Mucosa of descending colon (tissue), 3 donors: ENCODE measurements at places on chromosomes 3 and 15. TPM values are rescaled to one million over a fixed set of nuclear protein-coding genes. Genes with fewer than 3 reads are reported as not detected.

GP5 gene
- not detected for total RNA-seq

TRH gene
- total RNA-seq, result not detected

ZPLD1 gene
- total RNA-seq, result not detected

SLC12A1 gene
- total RNA-seq, result not detected

BFSP2 gene
- not detected for total RNA-seq

CERS3 gene
- total RNA-seq, result not detected

DNAJB8 gene
- total RNA-seq, result not detected

MST1R gene
- 153 TPM for total RNA-seq

ARGFX gene
- not detected for total RNA-seq

LAMB2 gene
- 82.0 TPM for total RNA-seq

A4GNT gene
- not detected for total RNA-seq

UPK1B gene
- total RNA-seq, result not detected

DNA sequence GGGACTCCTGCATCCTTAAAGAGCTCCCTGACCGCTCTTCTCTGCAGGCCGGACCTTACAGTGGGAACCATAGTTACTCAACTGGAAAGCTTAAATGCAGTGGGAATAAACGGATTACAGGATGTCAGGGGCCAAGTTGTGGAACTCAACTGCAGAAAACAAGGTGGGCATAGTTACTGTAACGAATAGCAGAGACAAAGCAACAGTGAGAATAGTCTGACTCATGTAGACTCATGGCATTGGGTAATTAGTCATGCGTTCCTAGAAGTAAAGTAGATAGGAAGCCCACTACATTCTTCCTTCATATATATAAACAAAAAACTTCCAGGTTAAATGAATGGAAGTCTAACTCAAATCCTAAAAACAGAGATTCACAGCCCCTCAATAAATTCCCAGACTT is 95.5 kb upstream of the CHRNA7 start:
- DNase-seq, result no peak

GRCh38 chr3:194277104-194277785 is 73.9 kb downstream of the CPN2 start:
- no peak for DNase-seq

DNA sequence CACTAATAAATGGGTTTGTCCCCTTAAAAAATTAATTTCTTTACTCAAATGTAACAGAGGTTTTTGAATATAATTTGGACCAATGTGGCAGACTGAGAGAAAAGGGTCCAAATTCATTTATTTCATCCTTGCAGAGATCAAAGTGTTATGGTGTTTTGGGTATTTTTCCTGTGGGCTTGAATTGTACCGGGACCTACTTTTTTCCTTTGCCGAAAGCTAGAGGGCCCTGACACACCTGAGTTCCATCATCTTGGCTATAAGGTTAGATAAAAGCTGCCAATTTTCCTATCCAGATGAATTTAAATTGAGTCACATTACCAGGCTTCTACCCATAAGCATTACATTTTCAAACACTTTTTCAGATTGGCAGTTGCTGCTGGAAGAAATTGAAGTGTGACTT is 908 bp downstream of the CCNB2 start:
- no peak for DNase-seq

DNA sequence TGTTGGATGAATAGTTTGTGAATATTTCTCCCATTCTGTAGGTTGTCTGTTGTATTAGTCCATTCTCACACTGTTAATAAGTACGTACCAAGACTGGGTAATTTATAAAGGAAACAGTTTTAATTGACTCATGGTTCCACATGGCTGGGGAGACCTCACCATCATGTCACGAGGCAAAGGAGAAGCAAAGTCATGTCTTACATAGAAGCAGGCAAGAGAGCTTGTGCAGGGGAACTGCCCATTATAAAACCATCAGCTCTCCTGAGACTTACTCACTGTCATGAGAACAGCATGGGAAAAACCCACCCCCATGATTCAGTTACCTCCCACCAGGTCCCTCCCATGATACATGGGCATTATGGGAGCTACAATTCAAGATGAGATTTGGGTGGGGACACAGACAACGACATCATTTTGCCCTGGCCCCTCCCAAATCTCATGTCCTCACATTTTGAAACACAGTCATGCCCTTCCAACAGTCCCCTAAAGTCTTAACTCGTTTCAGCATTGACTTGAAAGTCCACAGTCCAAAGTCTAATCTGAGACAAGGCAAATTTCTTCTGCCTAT is 133.2 kb downstream of the LMLN start:
- DNase-seq, result no peak

GRCh38 chr3:40901796-40902195 is 297.5 kb upstream of the CTNNB1 start:
- no peak for DNase-seq

GRCh38 chr3:102441832-102442231 is 7.0 kb downstream of the ZPLD1 start:
- DNase-seq, result no peak

- DNase-seq, result no peak
Observed at GRCh38 chr3:177467247-177467985, 270.1 kb upstream of the TBL1XR1 start.

GRCh38 chr15:85792912-85793590 is 1.7 kb downstream of the KLHL25 start:
- DNase-seq, result no peak

DNA sequence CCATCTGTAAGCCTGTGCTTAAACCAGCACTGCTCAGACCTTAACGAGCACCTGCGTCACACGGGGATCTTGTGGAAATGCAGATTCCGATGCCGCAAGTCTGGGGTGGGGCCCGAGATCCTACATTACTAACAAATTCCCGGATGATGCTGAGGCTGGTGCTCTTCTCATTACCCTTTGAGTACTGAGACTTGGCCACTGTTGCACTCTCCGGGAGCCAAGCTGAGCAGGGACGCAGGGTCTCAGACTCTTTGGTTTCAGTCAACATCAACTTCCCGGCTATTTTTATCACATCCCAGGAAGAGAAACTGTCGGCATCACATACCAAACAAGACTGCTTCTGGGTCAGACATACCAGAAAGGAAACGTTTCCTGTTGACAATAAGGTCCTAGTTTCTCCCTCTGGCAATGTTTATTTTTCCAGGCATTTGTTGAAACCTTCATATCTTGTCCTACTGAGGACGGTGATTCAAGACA is 276.6 kb downstream of the SHQ1 start:
- no peak for DNase-seq

GRCh38 chr3:173038484-173038871 is 102.6 kb downstream of the SPATA16 start:
- DNase-seq, result no peak

GRCh38 chr3:111194048-111194447 is 122.4 kb downstream of the NECTIN3 start:
- no peak for DNase-seq

DNA sequence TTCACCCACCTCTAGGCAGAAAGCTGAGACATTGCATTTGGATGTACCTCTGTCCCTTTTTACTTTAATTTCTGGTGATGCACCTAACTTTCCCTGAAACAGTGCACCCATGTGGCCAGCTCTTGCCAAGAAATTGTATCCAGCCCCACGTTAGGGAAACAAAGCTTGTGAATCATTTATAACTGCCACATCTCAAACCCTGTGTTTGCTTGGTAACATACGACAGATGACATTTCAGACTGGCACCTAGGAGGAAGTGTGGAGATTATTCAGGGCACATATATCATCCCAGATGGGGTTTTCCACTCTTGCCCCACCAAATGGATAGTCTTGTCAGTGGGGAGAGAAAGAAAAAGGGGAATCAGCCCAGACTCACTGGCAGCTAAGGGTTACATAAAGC is 2.1 kb downstream of the CYB561D2 start:
- DNase-seq, result no peak

DNA sequence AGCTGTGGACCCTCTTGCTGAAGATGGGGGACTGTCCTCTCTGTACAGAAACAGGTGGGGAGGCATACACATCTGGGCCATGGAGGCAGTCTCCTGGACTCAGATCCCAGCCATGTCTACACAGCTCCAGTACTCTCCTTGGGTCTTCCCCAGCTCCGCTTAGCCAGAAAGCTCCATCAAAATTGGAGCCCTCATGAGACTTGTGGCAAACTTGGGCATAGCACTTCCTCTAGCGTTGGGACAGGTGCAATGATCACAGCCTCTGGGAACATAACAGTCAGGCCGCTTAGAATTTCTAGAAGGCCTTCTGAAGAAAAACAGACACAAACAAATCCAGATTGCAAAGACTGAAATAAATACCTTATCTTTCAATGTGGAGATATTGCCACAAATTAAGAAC is 634.3 kb upstream of the GOLIM4 start:
- no peak for DNase-seq

- peak; percentile 47 for DNase-seq
Observed at GRCh38 chr15:54659646-54660045, 537.1 kb downstream of the RSL24D1 start.

DNA sequence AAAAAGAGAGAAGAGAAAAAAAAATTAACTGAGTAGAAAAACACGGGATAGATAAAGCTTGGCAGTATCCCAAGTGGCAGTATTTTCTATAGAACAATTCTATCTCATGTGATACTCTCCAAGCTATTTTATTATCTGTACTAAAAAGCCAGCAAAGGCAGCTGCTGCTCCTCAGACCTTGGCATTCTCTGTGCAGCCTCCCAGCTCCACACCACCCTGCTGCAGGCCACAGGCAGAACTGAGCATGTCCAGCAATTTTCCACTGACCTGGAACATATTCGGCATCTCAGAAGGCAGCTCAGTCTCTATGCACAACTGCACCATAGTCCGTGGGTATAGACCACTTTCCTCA is 1161.4 kb downstream of the IGSF11 start:
- DNase-seq, result peak; percentile 26

- no peak for DNase-seq
Observed at GRCh38 chr15:87609894-87610293, 646.6 kb downstream of the NTRK3 start.

GRCh38 chr3:120459196-120459595 is 8.4 kb upstream of the FSTL1 start:
- DNase-seq, result no peak

DNA sequence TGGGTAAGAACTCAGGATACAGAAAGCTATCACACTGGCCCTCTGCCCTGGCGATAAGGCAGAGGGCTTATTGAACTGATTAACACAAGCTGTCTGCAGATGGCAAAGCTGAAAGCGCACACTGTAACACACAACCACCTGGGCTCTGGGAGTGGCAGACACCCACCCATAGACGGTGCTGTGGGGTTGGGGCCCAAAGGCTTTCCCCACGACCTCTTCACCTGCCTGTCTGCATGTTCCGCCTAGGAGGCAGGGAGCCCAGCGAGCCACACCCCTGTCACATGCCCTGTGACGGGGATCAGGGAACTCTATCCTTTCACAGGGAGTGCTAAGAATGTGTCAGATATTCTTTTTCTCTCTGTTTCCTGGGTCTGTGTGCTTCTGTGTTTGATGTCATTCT is 12.1 kb upstream of the TFG start:
- DNase-seq, result no peak

GRCh38 chr3:131299836-131300235 is 81.7 kb upstream of the NUDT16 start:
- no peak for DNase-seq

DNA sequence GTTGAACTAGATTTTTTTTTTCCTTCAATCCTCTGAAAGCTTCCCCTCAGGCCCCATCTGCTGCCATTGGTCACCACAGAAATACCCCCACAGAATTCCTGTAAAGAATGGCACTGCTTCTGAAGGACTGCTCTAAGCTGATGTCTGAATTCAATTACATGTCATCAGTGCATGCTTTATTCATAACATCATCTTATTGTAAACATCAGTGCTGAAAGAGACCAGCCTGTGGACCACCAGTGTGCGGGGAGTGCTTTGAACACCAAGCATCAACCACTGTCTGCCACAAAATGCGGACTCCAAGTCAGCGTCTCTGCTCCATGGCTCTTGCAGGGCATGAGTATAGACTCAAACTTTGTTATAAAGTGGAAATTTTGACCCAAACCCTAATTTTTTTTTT is 11.6 kb downstream of the PHLDB2 start:
- DNase-seq, result no peak

- DNase-seq, result no peak
Observed at GRCh38 chr15:66573719-66574595, 8.2 kb upstream of the LCTL start.

GRCh38 chr3:170768334-170768801 is 101.6 kb downstream of the RPL22L1 start:
- DNase-seq, result no peak

DNA sequence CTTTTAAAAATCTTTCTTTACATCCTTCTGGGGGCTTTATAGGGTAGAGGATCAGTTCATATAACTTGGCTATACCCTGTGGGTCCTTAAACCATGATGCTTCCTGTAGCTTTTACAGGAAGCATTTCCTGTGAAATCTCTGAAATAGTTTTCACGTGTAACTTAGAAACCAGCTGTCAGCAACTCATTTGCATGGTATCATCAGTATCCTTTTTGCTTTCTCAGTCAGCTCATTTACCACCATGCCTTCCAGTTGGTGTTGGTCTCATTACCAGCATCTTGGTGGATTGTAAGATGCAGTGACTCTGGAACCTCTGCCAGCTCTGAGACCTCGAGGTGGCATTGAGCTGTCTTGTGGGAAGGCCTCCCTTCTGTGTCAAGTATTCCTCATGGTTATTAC is 96.7 kb upstream of the MYZAP start:
- DNase-seq, result no peak

DNA sequence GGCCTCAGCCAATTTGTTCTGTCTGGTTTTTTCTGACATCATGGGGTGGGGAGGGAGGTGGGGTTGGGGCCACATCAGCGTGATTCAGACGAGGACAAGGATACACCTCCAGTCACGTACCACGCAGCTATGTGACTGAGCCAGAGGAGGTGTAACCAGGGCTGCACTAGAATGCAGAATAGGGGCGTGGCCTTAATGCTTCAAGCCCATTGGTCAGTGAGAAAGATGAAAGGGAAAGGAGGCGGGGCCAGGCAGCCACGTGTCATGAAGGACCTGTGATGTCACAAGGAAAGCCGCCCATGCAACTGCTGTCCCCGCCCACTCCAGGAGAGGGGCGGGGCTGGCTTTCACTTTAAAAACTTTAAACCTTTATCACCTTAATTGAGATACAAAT is at the start of gene GOLGA6L2:
Gene GOLGA6L2, minus strand, starts transcription at position 137 of the 394 bp plus-strand sequence. Its CDS starts 62 bp downstream, at position 75.
- DNase-seq, result no peak
